Progenitor cell of endocrine pancreas (in vitro differentiated cells): ENCODE measurements at places on chromosomes 16 and 17. TPM values are rescaled to one million over a fixed set of nuclear protein-coding genes. Genes with fewer than 3 reads are reported as not detected.

CHD9NB gene
- 1.1 and 1.3 TPM in 2 replicates for total RNA-seq

GRCh38 chr16:554640-555365 is 5.4 kb upstream of the PRR35 start:
- DNase-seq = no peak

- DNase-seq = no peak
Measured at GRCh38 chr17:64775701-64776570, 113.8 kb upstream of the SMURF2 start.

DNA sequence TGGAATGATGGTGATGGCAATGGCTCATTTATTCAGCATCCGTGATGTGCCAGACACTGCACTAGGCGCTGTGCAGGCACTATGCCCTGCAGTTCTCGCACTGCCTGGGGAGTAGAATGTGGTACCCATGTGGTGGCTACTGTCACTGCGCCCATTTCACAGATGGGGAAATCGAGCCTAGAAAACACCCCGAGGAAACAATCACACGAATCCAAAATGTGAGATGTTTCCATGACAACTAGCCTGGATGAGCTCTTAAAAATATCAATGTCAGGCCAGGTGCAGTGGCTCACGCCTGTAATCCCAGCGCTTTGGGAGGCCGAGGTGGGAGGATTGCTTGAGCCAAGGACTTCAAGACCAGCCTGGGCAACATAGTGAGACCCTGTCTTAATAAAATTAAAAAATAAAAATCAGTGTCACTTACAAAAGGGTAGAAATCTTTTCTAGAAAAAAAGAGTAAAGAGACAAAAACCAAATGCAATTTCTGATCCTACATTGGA is 57.9 kb upstream of the TNRC6A start:
- no peak for DNase-seq

GRCh38 chr17:951325-952132 is 28.0 kb downstream of the NXN start:
- peak; percentile 56 for DNase-seq

DNA sequence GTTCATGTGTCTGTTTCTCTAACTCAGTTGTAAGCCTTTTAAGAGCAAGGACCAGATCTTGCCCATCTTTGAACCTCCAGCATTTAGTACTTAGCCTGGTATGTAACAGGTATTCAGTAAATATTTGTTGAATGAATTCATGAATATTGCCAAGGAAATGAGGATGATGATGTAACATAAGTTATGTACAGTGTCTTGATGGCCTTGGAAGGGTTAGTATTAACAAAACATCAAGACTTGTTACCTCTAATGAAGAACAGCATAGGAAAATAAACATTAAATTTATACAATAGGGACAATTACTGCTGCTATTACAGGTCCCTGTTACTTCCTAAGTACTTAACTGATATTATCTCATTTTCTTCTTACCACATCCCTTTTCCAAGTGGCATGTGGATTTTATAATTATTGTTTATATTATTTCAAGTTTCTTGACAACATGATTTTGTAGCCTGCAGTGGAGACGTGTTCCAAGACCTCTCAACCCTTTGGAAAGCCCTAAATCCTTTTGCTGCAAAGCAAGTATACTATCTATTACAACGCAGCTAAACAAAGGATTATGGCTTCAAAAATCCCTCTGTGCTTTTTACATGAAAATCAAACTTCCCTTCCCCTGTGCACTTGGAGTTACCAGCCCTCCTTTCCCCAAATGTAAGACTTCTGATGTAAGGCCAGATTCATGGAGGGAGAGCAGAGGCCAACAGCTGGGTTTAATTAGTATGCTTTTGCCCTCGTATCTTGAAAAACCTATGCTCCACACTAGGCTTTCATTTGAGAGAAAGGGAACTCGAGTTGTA is 77.4 kb upstream of the SMIM36 start:
- no peak for DNase-seq

- DNase-seq = no peak
Measured at GRCh38 chr16:88384222-88385111, 1.7 kb downstream of the ZNF469 start.

- DNase-seq = no peak
Measured at GRCh38 chr17:17852930-17853329, 16.1 kb upstream of the SREBF1 start.

DNA sequence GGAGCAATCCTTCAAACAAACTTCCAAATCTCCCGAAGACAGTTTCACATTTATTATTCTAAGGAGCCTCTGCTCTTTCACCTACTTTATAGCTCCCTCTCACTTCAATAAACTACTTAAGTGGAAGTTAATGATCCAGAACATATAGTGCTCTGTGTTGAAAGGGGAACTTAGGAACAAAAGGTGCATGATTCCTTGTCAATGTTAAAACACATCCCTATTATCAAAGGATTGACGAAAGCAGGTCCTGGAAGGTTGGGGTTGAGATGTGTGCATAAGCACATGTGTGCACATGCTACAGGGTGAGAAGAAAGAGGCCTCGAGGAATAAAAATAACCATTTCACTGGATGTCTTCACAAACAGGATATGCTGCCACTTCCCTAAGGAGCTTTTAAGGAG is 170.3 kb downstream of the SLC39A11 start:
- no peak for DNase-seq

CAMKK1 gene
- total RNA-seq = 3.3 and 3.6 TPM in 2 replicates

DNA sequence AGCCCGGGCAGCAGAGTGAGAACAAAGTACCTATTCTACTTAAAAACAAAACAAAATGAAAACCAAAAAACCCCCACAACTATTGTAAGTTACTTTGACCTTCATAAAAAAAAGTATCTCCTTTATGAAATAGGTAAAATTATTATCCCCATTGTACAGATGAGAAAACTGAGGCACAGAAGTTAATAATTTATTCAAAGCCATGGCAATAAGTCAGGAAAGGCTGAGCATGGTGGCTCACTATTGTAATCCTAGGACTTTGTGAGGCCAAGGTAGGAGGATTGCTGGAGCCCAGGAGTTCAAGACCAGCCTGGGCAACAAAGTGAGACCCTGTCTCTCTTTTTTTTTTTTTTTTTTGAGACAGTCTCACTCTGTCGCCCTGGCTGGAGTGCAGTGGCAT is 30.5 kb downstream of the FCSK start:
- no peak for DNase-seq

- no peak for DNase-seq
Measured at GRCh38 chr17:66429680-66430079, 127.3 kb downstream of the PRKCA start.

DNA sequence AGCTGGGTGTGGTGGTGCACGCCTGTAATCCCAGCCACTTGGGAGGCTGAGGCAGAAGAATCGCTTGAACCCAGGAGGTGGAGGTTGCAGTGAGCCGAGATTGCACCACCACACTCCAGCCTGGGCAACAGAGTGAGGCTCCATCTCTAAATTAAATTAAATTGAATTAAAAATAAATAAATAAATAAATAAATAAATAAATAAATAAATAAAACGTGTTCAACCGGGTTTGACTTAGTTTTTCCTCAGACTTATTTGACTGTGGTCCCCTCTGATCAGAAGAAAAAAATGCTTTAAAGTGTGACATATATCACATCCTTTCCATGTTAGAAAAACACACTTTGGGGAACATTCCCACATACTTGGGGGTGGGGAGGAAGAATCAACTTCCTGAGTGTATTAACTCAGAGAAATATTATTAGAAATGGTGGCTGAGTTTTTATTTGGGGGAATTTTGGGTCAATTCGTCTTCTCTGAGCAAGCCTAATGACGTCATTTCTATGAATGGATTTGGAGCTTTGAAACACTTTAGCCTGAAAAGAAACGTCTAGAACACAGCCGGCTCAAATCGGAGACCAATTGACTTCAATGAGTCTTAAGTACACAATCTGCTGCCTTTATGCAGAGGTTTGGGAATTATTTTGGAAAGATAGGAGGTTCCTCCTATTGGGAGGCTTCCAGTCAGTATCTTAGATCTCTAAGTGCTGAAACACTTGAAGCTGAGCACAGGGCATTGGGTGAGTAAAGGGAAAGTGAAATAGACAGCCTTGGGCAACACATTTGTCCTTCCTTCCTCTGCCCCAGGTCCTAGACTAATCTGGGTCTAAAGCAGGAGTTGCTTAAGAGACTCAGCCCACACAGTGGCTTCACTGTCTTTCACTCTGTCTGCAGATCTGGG is 132.6 kb downstream of the PITPNC1 start:
- no peak for DNase-seq
